HFFc6 (cell line): ENCODE measurements at places on chromosomes 11 and 22.
A peak's percentile ranks its signal among the peaks of the same experiment; 100 is the strongest.

- DNase-seq: no peak
These were observed 11.1 kb downstream of the CTR9 start for GRCh38 chr11:10762185-10762584.

GRCh38 chr22:35154937-35155387 lies 89.0 kb downstream of the ISX start:
- peak; percentile 20 for DNase-seq

DNA sequence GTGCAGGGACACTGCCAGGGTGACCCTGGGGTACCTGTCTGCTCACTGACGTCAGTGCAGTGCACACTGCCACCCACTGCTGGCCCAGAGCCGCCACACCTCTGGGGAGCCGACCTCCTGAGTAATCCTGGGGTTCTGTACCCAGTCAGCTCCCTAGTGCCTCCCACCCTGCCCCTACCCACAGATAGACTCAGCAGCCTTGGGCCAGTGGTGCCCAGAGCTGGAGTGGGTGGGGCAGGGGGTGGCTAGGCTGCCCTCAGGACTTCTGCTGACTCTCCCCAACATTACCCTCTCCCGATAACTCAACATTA lies 5.8 kb downstream of the NRXN2 start:
- DNase-seq: no peak

GRCh38 chr11:112200252-112200651 lies 24.9 kb downstream of the BCO2 start:
- DNase-seq: no peak

DNA sequence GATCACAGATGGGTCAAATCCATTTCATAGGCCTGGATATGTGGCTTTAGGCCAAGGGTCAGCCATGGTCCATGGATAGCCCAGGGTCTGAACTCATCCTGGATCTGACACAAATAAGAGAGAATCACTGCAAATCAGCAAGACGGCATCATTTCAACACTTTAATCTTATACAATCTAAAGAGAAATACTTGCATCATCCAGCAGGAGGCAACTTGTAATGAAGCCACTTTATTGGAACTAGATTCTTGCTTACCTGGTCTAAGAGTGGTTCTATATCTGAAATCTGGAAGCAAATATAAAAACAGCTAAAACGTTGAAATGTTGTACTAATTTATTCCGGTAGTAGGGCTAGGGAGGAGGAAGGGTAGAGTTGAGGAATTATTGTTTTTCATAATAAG lies 870.1 kb downstream of the JRKL start:
- DNase-seq: no peak

DNA sequence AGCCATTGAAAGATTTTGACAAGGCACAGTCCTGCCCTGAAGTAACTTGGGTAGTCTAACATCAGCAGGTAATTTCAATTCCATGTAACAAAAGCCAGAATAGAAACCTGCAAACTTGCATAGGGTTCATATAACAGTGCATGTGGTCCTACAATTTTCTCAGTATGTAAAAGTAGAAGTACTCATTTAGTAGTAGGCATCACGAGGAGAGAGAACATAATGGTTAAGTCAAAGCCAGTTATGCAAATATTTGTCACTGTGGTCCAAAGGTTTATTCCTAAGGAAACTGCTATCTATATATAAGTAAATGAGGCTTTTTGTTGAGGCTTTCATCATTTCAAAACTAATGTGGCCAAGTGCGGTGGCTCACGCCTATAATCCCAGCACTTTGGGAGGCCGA lies 10.1 kb downstream of the ATP5MG start:
- no peak for DNase-seq

GRCh38 chr11:126959700-126960099 lies 40.9 kb downstream of the KIRREL3 start:
- no peak for DNase-seq

- DNase-seq: no peak
These were observed 27.9 kb downstream of the PAX6 start for GRCh38 chr11:31783252-31783651.

- DNase-seq: no peak
These were observed 369 bp downstream of the DHCR7 start for GRCh38 chr11:71447791-71448256.

- peak; percentile 88 for DNase-seq
These were observed 22.7 kb downstream of the NAV2 start for GRCh38 chr11:19735157-19735908.

DNA sequence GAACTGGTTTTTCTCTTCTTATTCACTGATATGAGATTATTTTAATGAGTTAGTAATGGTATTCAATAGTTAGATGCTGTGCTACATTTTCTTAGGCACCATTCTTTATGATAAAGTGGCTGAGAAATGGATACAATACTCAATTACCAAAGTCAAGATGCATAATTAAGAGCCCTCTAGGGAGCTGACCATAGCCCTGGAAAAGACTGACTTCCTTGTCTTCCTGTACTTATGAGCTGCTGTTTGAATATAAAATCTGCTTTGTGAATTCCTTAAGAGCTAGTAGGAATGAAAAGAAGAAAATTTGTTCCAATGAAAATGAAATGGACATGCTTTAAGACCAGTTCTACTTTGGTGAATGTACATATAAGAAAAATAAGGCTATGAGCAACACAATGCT lies 452.3 kb downstream of the KCNA4 start:
- no peak for DNase-seq

GRCh38 chr11:45217991-45218390 lies 68.2 kb downstream of the SYT13 start:
- DNase-seq: no peak

- DNase-seq: peak; percentile 41
These were observed 74.1 kb downstream of the ADM start for GRCh38 chr11:10379022-10379421.

- no peak for DNase-seq
These were observed 50.2 kb downstream of the PC start for GRCh38 chr11:66907751-66908630.

DNA sequence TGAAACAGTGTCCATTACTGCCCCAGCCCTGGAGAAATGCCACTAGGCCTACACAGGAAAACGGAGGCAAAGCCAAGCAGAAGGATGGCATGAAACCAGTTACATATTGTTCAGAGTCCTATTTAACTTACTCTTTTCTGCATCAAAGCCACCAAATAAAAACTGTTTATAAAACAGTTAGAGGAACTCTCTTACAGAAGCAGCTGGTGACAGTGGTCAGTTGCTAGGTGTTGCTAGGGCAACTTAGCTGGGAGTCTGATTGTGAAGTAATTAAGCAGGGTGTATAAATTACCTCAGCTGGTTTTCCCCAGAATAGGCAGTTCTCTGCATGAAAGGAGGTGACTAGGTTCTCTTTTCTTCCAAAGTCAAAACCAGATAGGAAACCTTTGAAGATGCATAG lies 115.6 kb upstream of the ZBED5 start:
- DNase-seq: no peak

DNA sequence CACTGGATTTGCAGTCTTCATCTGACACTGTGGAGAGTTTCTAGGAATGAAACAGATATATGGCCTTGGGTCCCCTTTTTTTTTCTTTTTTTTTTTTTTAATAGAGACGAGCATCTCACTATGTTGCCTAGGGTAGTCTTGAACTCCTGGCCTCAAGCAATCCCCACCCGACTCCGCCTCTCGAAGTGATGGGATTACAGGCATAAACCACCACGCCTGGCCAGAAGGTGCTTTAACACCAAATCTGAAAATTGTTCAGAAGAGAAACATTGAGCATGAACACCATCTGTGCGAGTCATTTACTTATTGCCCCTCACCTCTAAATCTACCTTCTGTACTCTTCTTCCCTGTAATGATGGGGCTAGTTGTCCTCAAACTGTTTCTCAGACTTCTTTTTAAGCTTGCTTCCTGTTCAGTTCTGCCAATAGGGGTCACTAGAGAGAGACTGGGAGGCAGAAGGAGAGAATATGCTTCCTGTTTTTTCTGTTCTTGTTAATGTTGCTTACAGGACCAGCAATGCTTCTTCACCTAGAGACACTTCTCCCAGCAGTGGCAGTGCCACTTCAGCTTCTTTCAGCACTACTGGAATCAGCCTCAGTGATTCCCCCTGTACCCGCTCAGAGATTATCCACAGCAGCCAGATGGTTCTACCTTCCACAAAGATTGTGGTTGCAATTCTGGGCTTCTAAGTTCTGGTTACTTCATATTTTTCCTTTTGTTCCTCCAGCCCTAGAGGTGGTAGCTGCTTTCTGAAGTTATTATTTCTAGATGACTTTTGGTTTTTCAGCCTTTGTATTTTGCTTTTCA lies 20.8 kb upstream of the ZBED5 start:
- DNase-seq: peak; percentile 72

- DNase-seq: peak; percentile 34
These were observed 12.5 kb downstream of the L3MBTL2 start for GRCh38 chr22:41217553-41218157.

GRCh38 chr11:104320097-104320496 lies 156.2 kb upstream of the PDGFD start:
- DNase-seq: no peak

GRCh38 chr11:37571246-37571645 lies 973.2 kb upstream of the RAG2 start:
- DNase-seq: no peak

DNA sequence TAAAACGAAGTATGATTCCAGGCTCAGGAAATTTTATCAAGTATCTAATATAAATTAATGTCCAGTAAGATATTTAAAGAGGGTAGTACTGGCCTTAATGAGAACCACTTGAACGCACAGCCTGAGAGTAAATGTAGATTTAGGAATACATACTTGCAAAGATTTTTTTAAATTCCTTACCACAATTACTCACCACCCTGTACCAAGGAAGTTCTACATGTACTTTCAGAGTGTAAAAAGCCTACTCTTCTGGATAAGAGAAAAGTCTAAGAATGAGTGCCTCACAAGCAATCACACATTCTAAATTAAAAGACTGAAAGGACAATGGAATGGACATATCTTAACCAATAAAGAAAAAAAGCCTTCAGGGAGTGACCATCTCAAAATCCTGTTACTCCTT lies 697.4 kb downstream of the DLG2 start:
- DNase-seq: no peak

GRCh38 chr11:16781936-16782919 lies 43.8 kb downstream of the C11orf58 start:
- no peak for DNase-seq

GRCh38 chr22:21044931-21045584 lies 688 bp upstream of the LRRC74B start:
- DNase-seq: peak; percentile 64

GRCh38 chr11:122440811-122441665 lies 214.5 kb upstream of the UBASH3B start:
- no peak for DNase-seq

- no peak for DNase-seq
These were observed 55.3 kb downstream of the NFAM1 start for GRCh38 chr22:42376711-42377554.

DNA sequence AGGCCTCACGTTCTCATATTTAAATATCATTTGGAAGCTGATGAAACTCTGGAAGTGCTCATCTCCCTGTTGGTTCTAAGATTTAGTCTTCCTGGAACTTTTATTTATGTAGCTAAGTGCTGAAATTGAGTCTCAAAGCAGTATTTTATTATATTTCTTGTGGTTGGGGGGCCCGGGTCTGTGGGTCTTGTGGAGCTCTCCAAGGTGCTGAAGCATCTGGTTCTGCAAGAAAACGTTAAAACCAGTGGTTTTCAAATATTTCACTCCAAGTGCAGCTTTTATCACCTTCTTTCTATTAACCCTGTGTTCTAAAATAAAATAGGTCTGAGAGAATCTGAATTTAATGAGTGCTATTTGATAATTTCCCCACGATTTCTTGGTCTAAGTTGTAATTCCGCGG lies 1404.8 kb downstream of the TBC1D22A start:
- DNase-seq: no peak
